Germinal center (tissue), 1 donor: ENCODE measurements at places on chromosomes 1 and 21.

- no peak for DNase-seq
Observed at GRCh38 chr21:39208624-39209333, 25.5 kb upstream of the PSMG1 start.

DNA sequence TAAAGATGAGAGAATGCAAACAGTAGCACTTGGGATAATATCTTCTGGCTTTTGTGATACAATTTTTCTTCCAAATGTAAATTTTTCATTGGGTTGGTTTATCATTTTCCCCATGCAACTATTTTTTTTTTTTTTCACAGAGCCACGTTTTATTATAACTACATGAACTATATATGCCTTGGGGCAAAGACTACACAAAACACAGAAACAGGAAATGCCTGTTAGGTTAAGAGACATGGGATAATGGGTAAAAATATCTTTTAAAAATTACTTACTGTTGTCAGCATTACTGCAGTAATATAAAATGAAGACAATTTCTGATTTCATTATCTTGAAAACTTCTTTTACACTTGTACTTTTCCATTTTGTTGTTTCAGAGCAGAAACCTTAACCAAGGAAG is 74.6 kb downstream of the DISP1 start:
- DNase-seq, result no peak

GRCh38 chr1:36328713-36329112 is 5.3 kb upstream of the EVA1B start:
- DNase-seq, result no peak

DNA sequence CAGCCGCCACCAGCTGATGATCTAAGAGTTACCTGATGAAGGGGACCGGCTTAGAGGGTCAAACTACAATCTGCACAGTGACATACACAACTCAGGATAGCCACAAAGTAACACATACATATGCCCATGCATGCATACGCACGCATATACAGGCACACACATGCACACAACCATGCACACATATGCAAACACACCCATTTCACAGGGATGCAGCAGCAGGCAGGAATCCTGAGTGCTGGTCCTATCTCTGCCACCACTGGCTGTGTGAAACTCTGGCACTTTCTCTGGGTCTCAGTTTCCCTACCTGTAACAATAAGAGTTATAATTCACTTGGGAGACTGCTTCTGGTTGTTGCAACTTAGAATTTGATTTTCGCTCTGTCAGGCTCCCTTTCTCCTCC is 520.2 kb downstream of the PTPRU start:
- no peak for DNase-seq

- DNase-seq, result no peak
Observed at GRCh38 chr1:228972576-228972975, 237.3 kb downstream of the RHOU start.

- DNase-seq, result peak; percentile 13
Observed at GRCh38 chr21:28884481-28884880, 108.2 kb downstream of the LTN1 start.

- DNase-seq, result peak; percentile 84
Observed at GRCh38 chr1:90850898-90851710, 134.0 kb upstream of the BARHL2 start.

DNA sequence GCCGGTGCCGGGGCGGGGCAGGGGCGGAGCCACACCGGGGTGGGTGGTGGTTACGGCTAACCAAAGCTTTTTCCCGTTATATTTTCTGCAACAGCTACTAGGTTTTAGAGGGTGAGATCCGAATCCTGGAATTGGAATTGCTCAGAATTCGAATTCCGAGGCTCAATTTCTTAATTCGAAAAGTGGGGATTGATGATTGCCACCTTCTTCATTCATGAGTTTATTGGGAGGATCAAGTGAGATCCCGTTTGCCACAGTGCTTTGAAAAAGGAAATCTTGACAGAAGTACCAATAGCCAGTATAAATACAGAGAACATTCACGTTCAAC is 207 bp upstream of the SVBP start:
- no peak for DNase-seq

DNA sequence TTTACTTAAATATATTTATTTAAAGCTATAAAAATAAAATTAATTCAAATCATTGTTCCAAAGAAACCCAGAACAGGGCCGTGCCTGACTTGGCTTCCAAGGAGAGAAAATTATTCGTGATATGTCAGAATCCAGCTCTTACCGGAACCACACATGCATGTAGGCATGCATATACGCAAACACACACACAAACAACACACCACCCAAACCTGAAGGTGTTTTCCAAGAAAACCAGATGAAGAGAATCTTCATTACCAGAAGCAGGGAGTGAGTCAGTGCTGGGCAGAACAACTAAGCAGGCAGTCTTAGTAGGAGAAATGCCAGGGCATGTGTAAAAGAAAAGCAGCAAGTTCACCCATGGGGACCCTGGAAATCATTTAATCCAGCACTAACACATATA is 432.0 kb upstream of the BEND5 start:
- DNase-seq, result no peak

DNA sequence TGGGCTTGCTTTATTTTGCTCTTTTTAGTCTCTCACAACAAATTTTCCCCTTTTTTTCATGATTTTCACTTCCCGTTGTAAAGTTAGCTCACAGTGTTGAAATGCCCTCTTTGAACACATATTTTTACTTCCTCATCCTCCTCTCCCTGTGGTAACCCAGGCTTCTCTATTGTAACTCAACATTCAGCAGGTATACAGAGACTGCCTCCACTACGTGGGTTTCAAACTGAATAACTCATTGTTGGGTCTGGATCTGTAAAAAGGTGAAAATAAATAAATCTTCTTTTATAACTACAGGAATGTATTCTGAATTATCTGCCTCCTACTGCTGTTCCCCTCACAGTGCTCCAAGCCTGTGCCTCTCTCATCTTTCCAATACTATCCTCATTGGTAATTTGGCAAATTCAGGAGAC is 166.4 kb downstream of the RUNX1 start:
- peak; percentile 26 for DNase-seq

DNA sequence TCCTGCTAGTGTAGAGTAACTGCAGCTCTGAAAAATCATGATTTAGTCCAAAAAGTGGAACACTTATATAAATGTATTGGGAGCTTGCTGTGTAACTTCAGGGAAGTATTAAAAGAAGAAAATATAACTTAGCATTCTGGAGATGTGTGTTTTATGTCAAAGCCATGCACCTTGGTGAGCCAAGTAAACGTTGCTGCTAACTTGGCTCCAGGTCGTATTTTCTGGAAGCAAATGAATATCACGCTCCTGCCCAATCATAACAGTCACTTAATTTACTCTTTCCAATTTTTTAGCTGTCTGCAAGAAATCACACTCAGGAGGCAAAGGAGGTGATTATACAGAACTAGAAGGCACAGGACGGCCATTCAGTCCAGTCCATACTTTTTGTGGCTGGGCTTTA is 61.1 kb downstream of the DOP1B start:
- no peak for DNase-seq
